Activated T-helper 1 cell treated with Interleukin-2 at 50 U/mL for 16 hours (primary cell): ENCODE measurements at places on chromosomes 11 and 22.

- DNase-seq = no peak
Observed at GRCh38 chr22:41128606-41129005, 36.2 kb downstream of the EP300 start.

DNA sequence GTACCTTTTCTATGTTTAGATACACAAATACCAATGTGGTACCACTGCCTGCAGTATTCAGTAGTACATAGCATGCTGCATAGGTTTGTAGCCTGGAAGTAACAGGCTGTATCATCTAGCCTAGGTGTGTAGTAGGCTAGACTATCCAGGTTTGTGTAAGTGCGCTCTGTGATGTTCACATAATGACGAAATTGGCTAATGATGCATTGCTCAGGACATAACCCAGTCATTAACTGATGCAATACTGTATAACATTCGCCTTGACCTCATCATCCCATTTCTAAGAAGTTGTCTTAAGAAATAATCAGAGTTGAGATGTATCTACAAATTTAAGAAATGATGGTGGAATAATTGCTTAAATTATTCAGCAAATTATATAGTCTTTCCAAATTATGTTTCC lies 116.0 kb upstream of the TIMP3 start:
- DNase-seq = no peak

- DNase-seq = no peak
Observed at GRCh38 chr11:131888230-131888855, 517.9 kb downstream of the NTM start.

DNA sequence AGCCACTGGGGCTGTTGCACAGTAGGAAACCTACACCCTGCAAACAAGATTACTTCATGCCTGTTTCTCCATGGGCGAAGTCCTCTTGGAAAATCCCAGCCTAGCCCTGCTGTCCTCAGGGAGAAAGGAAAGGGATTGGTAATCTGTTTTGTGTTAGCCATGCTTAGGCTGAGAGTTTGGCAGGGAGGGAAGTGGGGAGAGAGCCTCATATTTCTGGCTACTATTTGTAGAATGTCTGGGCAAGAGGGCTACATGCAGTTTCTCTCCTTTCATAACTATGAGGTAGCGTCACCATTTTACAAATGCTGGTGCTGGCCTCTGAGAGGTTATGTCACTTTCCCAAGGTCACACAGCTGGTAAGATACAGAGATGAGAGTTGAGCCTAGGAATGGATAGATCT lies 737 bp upstream of the MFRP start:
- no peak for DNase-seq

DNA sequence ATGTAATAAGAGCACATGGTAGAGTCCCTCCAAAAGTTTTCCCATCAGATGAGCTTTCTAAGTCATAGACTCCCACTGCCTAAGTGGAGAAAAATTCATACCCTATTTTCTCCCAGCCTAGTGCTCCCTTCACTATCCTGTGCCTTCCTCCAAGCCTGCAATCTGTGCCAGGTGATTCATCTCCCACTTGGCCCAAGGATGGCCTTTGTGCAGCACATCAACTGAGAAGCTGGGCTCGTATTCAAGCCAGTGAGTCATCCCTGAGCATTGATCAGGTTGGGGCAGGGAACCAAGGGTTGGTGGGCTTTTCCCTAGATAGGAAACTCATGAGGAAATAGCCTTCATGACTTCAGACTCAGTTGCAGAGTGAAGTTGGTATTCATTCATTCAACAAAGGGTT lies 64.6 kb downstream of the PANX1 start:
- DNase-seq = no peak

GRCh38 chr11:34305193-34305592 lies 52.6 kb downstream of the ABTB2 start:
- DNase-seq = no peak

- no peak for DNase-seq
Observed at GRCh38 chr11:104003491-104003890, 32.9 kb upstream of the DDI1 start.

DNA sequence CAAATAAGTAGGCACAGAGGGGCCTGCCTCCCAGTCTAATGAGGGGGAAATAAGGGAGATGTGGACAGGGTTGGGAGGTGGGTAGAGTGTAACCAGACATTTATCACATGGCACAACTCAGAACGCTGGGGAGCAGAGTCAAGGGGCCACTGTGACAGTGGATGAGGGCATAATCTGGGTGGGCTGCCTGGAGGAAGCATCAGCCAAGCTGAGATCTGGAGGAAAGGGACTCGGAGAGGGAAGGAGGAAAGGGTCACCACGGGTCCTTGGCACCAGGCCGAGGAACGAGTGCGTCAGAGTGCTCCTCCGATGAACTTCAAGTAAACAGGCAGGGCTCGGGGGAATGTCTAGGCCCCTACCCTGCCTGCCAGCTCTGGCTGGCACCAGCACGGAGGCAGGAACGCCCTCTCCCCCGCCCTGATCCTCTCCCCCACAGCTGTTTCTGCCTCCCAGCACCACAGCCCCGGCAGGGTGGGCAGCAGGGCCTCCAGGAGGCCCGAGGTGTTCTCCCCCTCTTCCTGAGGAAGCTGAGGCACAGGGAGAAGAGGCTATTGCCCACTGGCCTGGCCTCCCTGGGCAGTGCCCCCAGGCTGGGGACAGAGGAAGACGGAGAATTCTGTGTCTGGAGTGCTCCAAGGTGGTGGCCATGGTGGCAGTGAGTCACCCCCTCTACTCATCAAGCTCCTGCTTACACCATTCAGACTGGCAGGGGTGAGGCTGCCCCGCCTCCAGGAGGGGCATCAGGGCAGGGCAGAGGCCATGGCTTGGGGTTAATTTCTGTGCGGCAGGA lies 4.2 kb downstream of the ALDH3B1 start:
- DNase-seq = no peak

GRCh38 chr11:117601006-117601708 lies 195.9 kb downstream of the DSCAML1 start:
- DNase-seq = no peak

- no peak for DNase-seq
Observed at GRCh38 chr11:2718817-2719438, 19.1 kb upstream of the KCNQ1OT1 start.

DNA sequence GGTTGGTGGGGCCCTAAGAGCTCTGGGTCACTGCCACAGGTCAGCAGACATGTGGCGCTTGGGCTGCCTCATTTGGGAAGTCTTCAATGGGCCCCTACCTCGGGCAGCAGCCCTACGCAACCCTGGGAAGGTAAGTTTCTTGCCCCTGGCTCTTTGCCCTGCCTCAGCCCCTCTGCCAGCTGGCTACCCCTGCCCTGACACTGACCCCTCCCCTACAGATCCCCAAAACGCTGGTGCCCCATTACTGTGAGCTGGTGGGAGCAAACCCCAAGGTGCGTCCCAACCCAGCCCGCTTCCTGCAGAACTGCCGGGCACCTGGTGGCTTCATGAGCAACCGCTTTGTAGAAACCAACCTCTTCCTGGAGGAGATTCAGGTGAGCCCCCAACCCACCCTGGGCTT lies 1.9 kb downstream of the SCYL1 start:
- no peak for DNase-seq

- DNase-seq = no peak
Observed at GRCh38 chr11:45921561-45922424, 663 bp upstream of the LARGE2 start.

- no peak for DNase-seq
Observed at GRCh38 chr11:112285841-112286311, 25.2 kb upstream of the PLET1 start.

- no peak for DNase-seq
Observed at GRCh38 chr11:88583251-88583650, 245.7 kb upstream of the CTSC start.

- no peak for DNase-seq
Observed at GRCh38 chr22:48088926-48089536, 1326.6 kb downstream of the TBC1D22A start.

DNA sequence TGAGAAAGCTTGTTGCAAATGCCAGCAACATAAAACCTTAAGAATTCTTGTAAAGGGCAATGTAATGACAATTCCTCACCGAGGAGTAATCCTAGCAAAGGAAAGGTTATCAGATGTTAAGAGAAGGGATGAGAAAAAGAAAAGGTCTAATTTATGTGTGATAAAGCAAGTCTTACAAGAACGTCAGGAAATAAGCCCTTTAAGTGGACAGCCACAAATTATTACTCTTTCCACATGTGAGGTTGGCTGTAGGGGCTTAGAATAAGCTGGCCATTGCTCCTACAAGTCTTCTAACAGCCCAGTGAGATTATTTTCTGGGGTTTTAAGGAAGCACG lies 9.3 kb downstream of the LAYN start:
- DNase-seq = no peak

DNA sequence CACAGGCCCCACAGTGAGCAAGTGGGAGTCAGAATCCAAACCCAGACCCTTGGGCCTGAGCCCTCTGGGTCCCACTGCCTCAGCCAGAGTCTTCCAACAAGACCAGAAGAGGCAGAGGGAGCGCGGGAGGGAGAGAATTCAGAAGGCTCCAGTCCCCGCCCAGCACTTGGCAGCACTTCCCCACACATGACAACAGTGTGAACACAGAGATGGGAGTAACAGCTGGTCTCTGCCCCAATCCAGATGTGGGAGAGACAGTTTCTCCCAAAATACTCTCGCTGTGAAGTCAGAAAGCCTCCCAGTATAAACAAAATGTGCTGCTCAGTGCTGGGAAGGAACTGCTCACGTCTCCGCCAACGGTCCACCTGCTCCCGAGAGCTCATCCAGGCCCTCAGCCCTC lies 219.9 kb downstream of the MN1 start:
- DNase-seq = no peak

GRCh38 chr22:46923394-46923793 lies 160.9 kb downstream of the TBC1D22A start:
- no peak for DNase-seq

GRCh38 chr11:66363805-66364535 lies 7.6 kb downstream of the SLC29A2 start:
- peak; percentile 41 for DNase-seq

DNA sequence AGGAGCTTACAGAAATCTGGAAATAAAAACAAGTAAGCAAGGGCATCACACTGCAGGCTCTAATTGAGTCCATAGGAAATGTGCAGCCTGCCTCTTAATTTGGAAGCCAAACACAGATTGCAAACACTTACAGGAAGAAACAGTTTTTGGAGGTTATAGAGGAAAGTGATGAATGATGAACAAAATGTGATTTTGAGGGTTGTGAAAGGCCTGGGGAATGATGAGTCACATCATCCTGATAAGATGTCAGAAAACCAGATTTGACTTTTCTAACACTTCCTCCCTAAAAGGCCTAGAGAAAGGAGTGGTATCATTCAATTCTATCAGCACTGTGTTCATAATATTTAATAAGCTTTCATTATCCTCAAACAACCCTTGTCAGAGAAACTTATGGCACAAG lies 96.6 kb upstream of the POU2AF2 start:
- DNase-seq = no peak

DNA sequence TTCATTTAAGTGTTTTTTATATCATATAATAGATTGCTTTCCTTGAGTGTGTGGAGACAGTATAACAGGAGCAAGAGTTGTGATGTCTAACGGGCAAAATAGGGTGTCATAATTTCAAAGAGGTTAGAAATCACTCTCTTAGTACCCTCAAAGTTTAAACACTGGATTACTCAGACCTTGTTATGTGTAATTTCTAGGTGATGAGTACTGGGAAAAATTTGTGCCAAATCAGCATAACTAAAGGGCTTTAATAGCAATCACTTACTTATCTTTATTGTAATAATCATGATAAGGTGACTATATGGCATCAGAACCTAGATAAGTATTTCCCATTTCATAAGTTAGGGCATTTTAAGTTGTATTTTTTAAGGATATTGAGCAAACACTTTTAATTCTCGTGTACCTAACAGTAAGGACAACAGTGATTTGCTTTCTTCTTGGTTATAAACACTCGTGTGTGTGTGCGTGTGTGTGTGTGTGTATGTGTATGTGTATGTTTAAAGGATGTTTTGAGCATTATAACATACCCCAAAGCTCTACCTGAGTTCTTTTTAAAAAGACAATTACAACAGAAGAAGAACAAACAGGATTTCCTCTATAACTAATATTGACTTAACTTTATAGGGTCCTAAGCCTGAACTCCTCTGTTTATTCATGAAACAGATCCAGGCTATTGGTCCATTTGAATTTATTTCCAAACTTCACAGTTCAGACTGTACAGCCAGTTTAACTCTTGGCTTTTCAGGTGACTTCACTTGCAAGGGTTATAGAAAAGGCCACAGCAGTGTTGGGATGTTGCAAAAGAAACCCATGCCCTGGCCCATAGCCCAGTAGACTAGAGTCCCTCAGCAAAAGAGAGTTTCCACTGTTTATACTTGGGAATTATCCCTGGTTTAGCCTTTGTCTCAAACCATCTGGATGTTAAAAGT lies 23.7 kb upstream of the PDE3B start:
- DNase-seq = no peak

GRCh38 chr11:125114518-125114917 lies 3.1 kb upstream of the TMEM218 start:
- DNase-seq = no peak

DNA sequence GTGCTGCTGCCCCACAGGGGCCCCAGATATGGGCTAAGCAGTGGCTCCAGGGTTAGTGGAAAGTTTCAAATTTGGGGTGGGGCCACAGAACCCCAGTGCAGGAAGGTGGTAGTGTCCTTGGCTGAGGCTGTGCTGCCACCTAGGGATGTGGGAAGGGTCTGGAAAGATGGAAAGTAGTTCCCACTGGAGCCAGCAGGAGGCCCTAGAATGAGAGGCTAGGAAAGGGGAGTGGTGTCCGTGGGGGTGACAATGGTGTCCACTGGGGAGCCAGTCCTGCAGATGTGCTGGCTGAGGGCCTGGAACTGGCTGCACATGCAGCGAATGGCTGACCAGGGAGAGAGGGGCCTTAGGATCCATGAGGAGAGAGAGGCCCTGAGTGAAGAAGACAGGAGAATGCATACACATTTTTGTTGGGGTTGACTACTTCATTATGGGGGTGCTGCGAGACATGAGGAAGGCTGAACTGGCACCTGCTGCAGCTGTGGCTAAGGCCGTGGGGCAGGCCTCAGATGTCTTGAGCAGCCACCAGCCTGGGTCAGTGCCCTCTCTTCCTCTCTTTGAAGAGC lies 21.1 kb downstream of the RFPL3 start:
- no peak for DNase-seq

GRCh38 chr11:134728186-134728585 lies 316.1 kb upstream of the B3GAT1 start:
- DNase-seq = no peak

DNA sequence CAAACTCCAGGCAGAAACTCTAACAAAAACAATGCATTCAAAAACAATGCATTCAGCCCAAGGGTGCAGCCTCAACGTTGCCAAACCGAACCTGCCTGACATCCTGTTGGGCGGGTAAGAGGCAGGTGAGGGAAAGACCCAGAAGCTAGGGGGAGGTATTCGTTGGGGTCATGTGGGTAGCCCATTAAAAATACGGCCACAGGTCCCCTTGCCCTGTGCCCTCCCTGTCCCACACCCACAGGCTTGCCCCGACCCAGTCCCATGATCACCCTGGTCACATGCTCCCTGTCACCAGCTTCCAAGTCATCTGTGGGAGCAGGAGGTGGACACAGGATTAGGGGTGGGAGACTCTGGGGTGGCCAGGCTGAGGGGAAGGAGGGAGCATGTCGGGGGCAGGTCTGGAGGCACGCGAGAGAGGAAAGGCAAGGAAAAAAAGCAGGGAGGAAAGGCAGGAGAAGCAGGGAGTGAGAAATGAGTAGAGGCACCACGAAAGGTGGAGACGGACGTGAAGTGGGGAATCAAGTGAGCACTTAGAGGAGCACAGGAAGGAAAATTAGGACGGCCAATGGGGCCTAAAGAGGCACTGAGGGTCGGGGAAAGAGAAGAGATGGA lies 683 bp downstream of the PLA2G6 start:
- peak; percentile 13 for DNase-seq

GRCh38 chr11:85976525-85976924 lies 92.4 kb downstream of the PICALM start:
- DNase-seq = no peak
